ENCODE measurements at places on chromosomes 1 and 21.

DNA sequence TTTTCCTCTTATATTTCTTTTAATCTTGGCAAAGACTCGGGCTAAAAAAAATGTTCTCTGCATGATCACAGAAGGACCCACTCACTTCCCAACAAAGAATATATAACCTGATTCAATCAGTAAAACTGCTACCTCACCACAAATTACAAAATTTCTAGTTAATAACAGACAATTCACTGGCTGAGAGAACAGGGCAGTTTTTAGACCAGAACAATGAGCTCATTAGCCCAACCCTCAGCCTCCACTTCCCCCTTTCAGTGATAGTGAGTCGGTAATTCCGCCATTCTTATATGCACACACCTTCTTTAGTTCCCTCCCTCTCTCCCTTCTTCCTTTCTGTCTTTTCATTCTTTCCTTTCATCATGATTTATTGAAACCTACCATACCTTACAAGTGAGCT lies 8.9 kb downstream of the SIPA1L2 start:
- no peak for DNase-seq

DNA sequence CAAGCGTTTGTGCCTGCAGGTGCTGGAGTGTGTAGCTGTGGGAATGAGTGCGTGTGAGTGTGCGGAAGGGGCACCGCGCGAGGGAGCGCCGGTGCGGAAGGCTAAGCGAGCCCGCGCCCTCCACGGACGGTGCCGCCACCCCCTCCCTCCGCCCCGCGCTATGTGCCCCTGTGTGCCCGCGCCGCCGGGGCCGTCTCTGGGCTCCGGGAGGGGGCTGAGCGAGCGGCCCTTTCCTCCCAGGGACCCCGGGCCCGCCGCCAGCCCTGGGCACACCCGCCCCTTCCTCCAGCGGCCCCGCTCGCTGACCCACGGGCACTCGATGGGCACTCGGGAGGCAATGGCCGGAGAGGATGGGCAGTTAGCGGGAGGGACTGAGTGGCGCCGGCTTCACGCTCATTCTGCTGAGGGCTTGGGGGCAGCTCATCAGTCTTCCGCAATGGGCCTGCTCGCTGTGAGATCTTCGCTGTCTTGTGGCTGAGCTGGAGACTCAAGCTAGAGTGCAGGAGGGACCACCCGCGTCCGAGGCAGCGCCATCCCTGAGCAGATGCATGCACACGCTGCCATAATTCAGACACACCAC lies 8.6 kb upstream of the ADGRB2 start:
- DNase-seq = no peak

GRCh38 chr1:29554208-29554778 lies 318.0 kb downstream of the PTPRU start:
- DNase-seq = no peak

- no peak for DNase-seq
Measured at GRCh38 chr1:224251741-224252146, 68.7 kb downstream of the DEGS1 start.

DNA sequence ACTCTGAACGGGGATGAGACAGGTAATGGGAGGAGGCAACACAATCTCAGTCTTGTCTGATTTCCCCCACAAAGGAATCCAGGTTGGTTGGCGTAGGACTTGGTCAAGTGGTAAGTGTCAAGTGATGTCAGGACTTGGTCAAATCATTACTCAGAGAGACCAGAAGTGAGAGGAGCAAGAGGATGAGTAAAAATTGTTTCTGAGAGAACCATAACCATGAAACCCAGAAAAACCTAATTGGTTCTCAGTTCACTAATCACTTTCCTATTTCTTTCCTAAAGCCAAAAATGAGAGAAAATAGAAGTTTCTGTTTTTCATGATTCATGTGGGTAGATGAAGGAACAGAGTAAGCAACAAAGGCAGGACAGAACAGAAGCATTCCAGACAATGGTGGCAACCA lies 5.0 kb downstream of the PHC2 start:
- DNase-seq = no peak

DNA sequence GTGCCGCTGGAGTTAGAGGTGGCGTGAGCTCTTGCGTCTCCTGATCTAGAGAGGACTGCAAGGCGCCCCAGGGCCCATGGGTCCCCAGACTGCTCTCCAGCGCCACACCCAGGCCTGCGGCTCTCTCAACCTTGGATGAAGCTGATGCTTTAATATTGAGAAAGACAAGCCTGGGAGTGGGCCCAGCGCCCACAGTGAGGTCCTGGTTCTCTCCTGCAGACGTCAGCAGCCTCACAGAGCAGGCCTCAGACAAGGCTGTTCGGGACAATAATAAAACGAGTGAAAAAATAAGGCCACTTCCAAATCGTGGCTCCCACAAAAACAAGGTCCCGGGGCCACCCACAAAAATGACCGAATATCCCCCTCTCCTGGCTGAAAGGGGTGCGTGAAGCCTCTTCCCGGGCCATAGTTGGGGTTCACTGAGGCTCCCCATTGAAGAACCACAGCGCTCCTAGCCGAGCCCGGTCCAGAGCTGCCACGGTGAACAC lies 6.0 kb upstream of the DNMT3L start:
- peak; percentile 22 for DNase-seq

- DNase-seq = no peak
Measured at GRCh38 chr1:45945426-45945825, 142.0 kb downstream of the MAST2 start.

GRCh38 chr1:180743868-180744267 lies 112.0 kb downstream of the XPR1 start:
- no peak for DNase-seq

- no peak for DNase-seq
Measured at GRCh38 chr21:44896561-44897286, 23.2 kb upstream of the PTTG1IP start.

DNA sequence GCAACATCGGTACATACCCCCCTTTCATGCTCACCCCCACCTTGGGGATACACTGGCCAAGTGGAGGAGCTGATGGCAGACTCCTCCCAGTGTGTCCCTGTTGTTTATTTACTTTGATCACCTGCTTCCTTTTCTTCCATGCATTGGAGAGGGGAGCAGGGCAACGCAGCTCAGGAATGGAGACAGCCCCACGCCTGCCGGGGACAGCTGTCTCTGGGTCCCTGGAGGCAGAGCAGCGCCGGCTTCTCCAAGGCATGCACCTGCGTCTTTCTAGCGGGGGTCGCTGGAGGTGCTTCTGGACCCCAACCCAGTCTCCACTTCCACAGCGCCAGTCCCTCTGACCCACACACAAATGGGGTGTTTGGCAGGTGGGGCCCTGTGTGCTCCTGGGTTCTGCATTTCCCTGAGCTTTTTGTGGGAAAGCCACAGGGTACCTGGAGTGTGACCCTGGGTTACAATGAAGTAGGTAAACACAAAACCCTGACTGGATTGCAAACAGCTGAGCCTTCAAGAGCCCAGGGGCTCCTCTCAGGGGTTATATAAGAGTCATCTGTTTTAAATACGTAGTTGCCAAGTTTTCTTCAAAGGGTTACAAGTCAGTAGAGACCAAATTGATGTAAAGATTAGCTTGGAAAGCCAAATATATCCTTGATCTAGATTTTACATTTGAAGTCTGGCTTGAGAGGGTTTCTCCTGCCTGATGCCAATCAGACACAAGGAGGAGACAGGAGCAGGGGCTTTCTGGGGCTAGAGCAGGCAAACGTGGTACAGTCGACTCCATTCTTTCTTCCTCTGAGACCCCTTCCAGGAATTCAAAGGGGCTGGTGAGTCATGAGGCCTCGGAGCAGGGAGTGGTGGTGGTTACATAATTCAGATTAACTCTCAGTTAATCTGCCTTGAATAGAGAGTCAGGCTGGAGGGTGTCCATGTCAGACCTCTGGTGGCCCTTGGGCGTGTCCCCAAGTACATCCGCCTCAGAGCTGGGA lies 4.5 kb downstream of the AJAP1 start:
- DNase-seq = no peak

- DNase-seq = no peak
Measured at GRCh38 chr1:7964476-7964875, 3.0 kb downstream of the PARK7 start.

DNA sequence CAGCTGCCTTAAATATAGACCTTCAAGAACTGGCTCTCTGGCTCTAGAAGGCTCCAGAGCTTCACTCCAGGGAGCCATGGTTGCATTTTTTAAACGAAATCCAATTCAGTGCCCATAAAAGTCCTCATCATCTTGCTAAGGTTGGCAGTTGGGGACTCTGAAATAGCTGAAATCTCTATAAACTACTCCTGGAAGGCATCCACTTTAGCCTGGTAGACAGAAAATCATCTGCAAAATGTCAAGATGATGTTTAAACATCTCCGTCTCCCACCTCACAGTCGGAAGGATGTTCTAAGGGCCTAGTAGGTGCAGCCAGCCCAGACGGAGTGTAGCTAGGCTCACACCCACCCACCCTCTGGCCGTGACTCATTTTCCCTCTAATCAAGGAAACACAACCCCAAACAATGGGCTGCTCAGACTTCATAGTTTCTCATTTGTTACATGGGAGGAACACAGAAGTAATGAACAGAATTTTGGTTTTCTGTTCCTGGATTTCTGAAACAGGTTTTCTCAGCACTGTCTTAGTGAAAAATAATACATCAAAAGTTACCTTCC lies 235.4 kb upstream of the KAZN start:
- DNase-seq = no peak

- DNase-seq = no peak
Measured at GRCh38 chr1:156367383-156368156, 1.4 kb upstream of the RHBG start.

DNA sequence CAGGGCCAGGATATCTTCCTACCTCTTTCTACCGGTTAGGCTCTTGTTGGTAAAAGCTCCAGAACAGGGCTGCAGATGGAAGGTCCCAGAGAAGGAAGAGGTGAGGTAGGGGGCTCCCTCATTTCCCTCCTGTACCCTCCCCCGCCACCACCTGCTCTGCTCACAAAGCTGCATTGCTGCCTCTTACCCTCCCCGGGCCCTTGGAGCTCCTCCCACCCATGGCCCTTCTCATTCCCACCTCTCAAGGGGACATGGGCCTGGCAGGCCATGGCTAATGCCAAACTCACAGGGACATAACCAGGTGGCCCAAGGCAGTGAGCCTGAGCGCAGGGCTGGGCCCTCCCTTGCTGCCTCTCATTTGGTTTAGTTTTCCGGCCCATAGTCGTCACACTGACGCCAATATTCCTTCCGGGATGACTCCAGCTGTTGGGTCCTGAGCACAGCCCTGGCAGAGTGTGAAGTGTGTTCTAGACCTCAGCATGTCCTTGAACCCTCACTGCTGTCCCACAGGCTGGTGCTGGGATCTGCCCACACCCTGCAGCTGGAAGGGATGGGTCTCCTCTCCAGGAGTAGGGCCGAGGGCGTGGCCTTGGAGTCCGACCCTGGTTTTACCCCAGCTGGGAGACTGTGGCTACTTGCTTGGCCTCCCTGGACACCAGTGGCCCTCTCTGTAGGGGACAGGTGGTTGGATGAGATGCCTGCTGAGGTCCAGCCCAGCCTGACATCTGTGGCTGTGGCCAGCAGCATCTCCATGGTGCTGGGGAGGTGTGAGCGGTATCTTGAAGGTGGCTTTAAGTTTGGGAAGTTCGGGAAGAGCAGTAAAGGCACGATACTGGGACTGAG lies 104.6 kb downstream of the ARHGEF10L start:
- no peak for DNase-seq

DNA sequence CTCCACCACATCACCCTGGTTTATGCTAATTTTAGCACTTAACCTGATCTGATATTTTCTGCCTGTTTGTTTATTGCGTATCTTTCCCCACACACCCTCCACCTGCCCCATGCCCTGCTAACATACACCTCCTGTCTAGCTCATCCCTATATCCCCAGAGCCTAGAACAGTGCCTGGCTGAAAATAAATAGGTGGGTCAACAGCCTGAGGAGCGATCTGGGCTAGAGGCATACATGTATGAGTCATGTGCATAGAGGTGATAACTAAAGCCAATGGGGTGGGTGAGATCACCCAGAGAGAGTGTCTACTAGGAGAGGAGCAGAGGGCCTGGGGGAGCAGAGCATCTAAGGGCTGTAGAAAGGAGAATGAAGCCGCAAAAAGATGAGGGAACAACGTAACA lies 2.7 kb downstream of the HTR1D start:
- no peak for DNase-seq

GRCh38 chr1:77513839-77514763 lies 168.4 kb downstream of the ZZZ3 start:
- DNase-seq = peak; percentile 86

- no peak for DNase-seq
Measured at GRCh38 chr1:69930396-69930795, 275.0 kb downstream of the LRRC40 start.

DNA sequence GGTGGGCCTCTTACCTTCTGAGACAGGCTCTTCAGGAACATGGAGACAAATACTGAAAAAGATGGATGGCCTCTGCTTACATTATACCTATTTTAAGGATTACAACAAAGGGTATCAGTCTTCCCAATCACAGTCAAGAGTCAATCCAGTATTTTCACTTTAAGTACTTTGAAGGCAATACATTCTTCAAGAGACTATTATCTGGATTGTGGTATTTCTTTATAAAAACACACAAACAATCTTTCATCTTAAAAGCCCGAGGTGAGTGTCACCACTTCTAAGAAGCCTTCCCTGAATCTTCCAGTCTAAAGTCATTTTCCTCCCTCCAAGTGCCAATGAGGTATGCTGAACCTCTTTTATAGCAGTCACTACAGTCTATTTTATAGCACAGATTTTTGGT lies 45.3 kb downstream of the WASF2 start:
- DNase-seq = no peak
